ENCODE measurements at places on chromosomes 7 and 10. TPM values are rescaled to one million over a fixed set of nuclear protein-coding genes. Genes with fewer than 3 reads are reported as not detected.

Gene ZNF716
- total RNA-seq = not detected

Gene SLIT1
- 55.7 TPM for total RNA-seq

- no peak for DNase-seq
Measured at GRCh38 chr10:6741541-6741941, 161.5 kb upstream of the PRKCQ start.

- no peak for DNase-seq
Measured at GRCh38 chr10:120515741-120516140, 58.7 kb downstream of the PLPP4 start.

DNA sequence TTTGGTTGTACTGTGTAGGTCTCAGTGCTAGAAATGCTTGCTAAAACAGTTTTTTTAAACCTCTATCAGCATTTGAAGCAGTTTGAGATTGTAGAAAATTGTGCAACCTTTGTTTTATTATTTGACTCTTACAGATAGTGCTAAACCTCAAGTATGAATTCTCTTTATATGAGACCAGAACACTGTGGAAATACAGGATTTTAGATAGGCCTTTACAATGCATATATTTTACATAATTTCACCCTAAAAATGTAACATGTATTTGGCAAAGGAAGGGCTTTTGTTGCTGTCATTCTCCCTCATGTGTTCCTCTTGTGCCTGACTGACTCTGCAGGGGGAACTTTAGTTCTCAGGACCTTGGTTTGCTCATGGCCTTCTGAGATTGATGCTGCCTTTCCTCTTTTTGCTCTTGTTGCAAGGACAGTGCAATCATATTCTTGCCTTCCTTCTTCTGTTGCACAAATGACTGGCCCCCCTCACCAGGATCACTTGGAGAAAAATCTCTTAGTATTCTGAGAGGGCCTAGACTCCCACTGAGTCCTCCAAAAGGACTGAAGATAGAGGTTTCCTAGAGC lies 188.7 kb downstream of the PPP1R9A start:
- no peak for DNase-seq

DNA sequence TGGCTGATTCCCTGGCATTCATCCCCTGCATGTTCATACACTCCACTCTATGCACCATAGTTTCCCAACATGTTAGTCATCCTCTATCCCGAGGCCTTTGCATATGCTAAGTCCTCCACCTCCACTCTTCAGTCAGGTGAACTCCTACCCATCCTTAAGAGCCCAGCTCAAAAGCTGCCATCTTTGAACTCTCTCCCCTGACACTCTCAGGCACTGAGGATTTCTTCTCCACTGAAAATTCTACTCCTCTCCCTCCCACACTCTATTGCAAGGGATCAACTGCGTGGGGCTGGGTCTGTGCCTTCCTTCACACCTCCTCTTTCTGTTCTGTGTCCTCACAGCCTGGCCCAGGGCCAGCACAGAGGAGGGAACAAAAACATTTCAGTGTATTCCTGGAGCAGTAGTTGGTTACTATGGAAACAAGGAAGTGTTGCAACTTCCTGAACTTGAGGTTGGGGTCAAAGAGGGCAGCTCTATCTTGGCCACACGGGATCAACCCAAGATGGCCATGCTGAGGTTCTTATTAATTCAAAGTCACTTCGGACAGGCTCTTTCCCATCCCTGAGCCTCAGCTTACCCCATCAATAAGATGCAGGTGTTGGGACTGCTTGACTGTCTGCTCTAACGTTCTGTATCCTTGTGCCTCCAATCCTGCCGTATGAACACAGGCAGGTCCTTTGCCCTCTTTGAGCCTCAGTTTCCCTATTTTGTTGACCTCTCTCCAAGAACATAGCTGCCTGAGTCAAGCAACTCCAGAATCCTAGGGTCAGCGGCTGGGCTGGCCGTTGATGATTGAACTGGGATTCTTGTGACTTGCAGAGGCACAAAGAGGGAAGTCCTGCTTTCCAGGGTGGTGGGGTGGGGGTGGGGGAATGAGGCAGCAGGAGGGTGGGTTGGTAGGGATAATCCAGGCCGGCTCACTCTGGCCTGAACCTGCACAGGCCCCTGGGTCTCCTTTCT lies 15.5 kb downstream of the ZMIZ1 start:
- DNase-seq = no peak

DNA sequence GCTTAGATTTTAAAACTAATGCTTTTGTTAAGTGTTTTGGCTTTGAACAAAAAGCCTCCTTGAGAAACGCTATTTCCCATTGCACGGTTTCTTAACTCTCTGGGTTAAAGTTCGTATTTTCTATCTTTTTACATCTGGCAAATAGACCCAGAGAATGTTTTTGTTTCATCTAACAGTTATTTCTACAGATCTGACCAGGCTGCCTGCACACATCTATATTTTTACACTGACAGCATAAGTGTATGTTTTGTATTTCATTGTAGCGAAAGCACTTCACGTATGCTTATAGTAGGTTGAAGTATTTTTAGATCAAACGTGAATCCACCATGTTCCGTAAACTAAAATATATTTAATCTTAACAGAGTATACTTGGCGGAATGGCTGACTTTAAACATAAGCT lies 477.3 kb downstream of the SDK1 start:
- DNase-seq = no peak

DNA sequence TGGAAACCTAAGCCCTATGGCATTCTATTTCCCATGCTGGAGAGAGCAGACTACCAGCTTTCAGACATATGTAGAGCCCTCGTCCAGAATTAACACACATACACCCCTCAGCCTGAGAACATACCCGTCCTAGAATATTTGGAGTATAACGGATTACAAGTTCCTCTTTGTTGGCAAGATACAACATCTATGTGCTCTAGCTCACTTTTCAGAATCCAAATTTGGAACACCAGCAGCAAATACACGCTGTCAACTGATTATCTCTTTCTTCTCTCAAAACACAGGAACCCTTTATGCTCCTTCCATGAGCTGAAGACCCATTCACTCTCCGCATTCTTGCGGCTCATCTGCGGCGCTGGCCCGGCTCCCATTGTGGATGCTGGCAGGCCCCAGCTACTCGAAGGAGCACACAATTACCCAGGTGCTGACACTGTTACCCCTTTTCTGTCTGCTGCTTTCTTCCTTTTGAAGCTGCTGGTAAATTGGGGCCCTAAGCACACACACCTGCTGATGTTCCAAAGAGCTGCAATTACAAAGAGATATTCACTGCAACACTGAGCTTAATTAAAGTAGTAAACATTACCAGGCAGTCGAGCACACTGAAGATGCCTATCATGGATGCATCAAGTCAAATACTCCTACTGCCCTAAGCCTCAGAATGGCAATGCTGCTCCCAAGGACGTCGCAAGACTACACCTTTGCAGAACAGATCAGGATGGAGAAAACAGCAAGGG lies 70.0 kb downstream of the VOPP1 start:
- DNase-seq = no peak

GRCh38 chr10:126099366-126099765 lies 203.0 kb downstream of the FANK1 start:
- no peak for DNase-seq
